HEK293T (cell line): ENCODE measurements at places on chromosomes 1 and 21.
A peak's percentile ranks its signal among the peaks of the same experiment; 100 is the strongest.

GRCh38 chr1:220527908-220528678, at the start of gene MARK1:
TSS of gene MARK1 (plus strand) at chr1:220528136. CDS start at chr1:220528823, 687 bp downstream.
- DNase-seq: peak; percentile 82

DNA sequence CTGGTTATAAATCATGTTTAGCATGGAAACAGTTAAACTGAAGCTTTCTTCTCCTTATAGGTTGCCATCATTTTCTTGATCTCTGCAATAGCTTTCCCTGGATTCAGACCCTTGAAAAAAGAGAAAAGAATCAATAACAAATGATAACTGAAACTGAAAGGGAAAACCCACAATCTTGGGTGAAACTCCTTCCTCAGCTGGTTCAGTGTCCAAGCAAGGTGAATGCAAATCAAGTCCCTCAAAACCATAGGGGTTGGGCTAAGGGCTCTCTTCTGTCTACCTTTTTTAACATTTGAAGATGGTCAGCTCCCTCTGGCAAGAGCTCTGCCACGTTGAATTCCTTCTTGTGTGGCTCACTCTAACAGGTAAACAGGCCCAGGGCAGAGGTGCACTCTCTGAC, 7.1 kb upstream of the ATP13A2 start:
- no peak for DNase-seq

DNA sequence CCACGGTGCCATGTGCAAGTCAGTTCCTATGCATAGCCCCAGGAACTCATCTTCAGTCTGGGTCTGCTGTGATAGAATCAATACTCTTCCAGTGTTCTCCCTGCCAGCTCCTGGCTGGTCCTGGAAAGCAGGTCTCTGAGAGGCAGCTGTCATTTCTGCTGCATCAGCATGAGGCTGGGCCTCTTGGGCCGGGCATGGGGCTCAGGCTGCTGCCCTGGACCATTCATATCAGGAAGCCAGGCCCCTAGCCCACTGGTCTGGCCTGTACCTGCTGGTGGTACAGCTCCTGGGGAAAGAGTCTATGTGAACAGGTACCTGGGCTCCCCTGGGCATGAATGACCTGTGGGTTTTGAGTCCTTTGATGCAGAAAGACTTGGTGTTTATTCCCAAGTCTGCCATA, 173.6 kb upstream of the CSF3R start:
- DNase-seq: no peak

- no peak for DNase-seq
These were observed 69.4 kb downstream of the TCP10L start for GRCh38 chr21:32515874-32516273.

- DNase-seq: no peak
These were observed 383.2 kb downstream of the KIF26B start for GRCh38 chr1:245537992-245538391.

DNA sequence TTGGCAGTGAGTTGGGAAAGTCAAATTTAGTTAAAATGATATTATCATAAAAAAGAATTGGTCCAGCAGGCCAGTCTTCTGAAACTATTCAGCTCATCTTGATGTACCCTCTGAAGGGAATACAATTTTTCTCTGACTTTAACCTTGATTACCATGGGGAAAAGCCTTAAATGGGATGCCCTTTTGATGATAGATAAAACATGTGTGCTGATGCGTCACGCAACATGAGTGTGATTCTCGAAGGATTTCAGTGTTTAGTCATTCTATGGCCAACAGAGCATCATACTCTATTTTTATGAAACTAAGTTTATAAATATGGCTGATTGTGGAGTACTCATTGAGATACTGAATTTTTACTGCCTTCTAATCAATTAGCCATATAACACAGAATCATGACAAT, 171.5 kb downstream of the ZNF281 start:
- DNase-seq: no peak

DNA sequence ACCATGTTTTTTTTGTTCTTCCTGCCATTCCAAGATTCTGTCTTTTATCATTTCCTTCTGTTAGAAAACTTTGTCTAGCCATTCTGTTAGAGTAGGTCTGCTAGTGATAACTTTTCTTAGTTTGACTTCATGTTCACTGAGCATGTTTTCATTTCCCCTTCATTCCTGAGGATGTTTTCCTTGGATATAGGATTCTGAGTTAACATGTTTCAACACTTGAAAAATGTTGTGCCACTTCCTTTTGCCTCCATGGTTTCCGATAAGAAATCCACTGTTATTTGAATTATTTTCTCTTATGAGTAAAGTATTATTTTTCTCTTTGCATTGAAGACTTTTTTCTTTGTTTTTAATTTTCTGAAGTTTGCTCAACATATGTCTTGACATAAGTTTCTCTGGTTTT, 66.7 kb downstream of the ATP1A1 start:
- no peak for DNase-seq

DNA sequence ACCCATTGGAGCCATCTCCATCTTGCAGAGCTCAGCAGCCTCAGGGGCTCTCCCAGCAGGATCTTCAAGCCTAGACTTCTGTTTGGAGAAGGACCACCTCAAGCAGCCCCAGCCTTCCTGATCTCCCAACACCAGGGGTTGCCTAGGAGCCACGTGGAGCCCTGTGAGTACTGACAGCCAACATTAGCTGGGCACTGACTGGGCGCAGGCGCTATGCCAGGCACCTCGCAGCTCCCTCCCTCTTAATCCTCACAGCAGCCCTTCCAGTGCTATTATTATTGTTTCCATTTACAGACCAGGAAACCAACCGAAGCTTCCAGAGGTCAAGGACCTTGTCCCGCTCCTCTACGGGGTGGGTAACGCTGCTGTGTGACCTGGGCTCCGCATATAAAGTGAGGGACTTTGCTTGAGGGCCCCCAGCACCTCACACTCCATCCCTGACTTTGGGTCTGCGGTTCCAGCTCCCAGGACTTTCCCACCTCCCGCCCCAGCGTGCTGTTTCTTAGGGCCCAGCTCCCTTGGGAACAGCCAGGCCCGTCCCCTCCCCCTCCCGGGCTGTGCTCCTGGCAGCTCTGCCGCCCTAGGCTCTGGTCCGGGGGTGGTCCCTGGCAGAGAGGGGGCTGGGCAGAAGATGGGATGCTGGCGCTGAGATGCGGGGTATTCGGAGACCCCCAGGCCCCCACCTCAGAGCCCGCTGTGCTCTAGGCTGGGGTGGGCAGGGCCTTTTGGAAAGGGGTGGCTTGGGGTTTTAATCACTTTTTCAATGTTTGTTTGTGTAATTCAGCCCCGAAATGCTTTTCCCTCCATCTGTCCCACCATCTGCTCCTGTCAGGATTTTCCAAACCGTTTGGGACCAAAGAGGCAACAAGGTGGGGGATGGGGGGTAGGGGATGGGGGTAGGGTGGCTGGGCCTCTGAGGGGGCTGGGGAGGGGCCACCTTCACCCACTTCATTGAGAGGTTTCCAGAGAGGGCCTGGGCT, 4.1 kb upstream of the HPCA start:
- DNase-seq: no peak

GRCh38 chr1:1625404-1625775, 6.6 kb upstream of the MMP23B start:
- no peak for DNase-seq

DNA sequence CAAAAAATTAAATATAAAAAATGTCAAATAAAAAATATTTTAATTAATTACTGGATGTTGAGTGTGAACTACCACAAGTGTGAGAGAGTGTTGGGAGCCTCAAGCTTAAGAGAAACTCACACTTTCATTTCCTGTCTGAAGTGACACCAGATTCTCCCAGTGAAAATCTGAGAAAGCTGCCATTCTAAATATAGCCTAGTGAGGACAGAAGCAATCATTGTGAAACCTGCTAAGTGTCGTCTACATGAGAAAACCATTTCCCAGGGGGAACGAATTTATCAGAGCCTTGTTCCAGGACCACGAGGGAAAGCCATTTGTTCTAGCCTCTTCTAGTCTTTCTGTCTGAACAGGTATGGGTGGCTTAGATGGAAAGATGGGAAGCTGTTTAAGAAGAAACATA, 329.3 kb upstream of the PRMT6 start:
- no peak for DNase-seq

DNA sequence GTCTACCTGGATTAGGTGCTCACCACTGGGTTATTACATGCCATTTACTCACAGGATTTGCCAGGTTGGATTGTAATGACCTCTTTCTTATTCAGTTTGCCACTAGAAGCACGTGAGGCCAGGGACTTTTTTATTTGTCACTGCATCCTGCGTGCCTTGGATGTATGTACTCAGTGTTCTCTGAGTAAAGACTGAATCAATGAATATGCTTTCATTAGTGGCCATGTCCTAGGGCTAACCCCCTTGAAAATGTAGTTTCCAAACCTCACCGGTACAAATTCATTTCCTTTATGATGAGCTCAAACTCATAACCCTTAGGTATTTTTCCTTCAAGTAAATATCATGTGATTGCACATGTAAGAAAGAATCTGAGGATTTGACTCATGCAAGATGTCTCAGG, 1.3 kb upstream of the ZP4 start:
- DNase-seq: no peak

DNA sequence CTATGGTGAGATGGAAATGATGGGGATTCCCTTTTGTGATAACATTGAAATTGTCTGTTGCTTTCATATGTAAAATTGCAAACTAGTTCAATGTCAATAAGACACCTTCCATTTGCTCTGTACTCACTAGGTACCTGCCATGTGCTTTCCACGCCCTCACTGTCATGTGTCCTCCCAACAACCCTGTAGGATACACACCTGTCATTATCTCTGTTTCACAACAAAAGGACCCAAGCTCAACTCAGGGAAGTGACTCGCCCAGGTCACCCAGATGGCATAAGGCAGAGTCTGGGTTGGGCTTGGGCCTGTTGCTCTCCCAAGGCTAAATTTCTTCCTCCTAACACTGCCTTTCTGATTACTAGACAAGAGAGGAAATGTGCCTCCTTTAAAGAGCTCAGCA, 45.3 kb upstream of the MCOLN3 start:
- no peak for DNase-seq

DNA sequence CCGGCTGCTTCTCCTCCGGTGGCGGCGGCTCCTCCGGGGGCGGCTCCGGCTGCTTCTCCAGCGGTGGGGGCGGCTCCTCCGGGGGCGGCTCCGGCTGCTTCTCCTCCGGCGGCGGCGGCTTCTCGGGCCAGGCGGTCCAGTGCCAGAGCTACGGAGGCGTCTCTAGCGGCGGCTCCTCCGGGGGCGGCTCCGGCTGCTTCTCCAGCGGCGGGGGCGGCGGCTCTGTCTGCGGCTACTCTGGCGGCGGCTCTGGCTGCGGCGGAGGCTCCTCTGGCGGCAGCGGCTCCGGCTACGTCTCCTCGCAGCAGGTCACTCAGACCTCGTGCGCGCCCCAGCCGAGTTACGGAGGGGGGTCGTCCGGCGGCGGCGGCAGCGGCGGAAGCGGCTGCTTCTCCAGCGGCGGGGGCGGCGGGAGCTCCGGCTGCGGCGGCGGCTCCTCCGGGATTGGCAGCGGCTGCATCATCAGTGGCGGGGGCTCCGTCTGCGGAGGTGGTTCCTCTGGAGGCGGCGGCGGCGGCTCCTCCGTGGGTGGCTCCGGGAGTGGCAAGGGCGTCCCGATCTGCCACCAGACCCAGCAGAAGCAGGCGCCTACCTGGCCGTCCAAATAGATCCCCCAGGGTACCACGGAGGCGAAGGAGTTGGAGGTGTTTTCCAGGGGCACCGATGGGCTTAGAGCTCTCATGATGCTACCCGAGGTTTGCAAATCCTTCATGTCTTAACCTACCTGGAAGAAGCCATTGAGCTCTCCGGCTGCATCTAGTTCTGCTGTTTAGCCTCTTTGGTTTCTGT, 2.0 kb downstream of the LORICRIN start:
- DNase-seq: peak; percentile 54

GRCh38 chr1:222750651-222751050, 13.6 kb downstream of the FAM177B start:
- DNase-seq: no peak

DNA sequence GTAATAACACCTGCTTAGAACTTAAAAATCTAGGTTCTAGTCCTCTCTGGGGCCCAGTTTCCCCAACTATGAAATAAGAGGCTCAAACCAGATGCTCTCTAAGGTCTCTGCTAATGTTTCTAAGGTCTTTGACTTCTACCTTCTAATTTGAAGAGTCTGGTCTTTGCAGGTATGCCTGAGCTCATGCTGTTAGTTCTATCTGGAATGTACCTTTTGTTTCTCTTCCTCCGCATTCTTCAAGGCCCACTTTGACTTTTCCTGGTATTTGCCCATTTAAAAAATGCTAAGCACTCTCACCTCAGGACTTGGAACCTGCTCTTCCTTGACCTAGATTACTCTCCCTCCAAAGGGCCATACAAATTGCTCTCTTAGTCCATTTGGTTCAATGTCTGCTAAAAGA, 13.5 kb downstream of the SLC35D1 start:
- DNase-seq: no peak

DNA sequence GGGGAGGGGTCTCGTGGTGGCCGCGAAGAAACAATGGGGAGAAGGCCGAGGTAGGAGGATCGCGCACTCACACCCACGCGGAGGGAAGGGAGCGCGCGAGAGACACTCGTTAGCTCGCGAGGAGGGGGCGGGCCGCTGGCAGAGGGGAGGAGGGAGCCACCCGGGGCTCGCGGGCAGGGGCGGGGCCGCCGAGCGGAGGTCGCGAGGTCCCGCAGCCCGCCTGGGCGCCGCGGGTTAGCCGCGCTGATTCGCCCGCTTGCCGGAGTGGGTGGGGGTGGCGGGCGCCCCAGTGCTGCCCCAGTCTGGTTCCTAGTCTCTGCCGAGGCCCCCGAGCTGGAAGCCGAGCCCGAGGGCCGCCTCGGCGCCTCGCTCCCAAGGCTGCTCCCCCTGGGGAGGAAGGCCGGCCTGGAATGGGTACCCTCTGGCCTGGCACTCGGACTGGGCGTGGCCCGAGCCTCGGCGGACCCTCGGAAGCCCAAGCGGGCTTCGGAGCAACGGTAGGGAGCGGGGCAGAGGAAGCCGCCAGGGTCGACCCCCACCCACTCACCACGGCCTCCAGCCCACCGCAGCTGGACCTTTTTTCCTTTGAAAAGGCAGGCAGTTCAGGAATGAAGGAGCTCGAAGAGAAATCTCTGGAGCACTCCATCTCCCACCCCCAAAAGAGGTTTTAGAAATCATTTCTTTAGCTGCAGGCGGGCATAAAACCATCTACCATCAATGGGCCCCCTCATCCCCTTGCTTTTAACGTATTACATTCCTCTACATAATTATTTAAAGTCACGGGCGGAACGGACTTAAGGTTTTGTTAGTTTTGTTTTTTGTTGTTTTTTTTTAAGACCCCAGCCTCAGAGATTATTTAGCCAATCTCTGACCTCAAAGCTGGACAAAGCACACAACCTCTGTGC, 722 bp upstream of the TUT4 start:
- peak; percentile 81 for DNase-seq

GRCh38 chr1:32892368-32893197, 6.3 kb downstream of the HPCA start:
- DNase-seq: peak; percentile 91

GRCh38 chr1:201024625-201024998, 1.1 kb upstream of the KIF21B start:
- no peak for DNase-seq
